Hepatocyte (in vitro differentiated cells): ENCODE measurements at places on chromosomes 2 and 18.

- no peak for DNase-seq
Observed at GRCh38 chr18:70314151-70314782, 25.4 kb downstream of the SOCS6 start.

DNA sequence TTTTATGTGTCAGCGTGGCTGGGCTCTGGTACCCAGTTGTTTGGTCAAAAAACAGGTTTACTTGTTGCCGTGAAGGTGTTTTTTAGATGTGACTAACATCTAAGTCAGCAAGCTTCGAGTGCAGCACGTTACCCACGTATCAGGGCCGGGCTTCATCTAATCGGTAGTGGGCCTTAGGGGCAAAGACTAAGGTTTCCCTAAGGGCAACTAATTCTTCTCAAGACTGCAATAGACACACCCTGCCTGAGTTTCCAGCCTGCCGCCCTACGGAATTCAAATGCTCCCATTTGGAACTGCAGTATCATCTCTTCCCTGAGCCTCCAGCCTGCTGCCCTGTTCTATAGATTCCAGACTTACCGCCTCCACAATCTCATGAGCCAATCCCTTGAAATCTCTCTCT, 27.7 kb downstream of the FHL2 start:
- DNase-seq, result no peak

DNA sequence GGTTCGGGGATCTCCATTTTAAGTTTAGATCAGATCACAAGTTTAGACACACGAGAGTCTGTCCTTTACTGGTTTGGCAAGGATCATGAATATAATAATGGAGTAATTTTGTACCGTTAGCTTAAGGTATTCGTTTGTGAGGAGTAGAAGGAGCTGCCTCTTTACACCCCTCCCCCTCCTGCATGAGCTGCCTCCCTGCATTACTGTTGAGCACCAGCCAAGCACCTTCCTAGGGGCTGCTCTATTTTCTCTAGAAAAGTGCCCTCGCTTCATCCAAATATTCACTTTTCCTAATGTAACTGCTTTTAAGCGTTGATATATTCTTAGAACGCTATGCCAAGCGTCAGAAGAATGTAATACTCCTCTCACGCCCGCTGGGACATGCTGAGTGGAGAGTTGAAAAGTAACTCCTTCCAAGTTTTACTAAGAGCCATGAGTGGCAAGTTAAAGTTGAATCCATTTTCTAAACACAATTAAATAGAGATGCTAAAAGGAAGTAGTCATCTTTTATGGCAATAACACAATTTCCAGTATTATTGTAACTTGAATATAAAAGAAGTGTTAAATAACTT, 25.4 kb upstream of the SCN7A start:
- DNase-seq, result no peak

DNA sequence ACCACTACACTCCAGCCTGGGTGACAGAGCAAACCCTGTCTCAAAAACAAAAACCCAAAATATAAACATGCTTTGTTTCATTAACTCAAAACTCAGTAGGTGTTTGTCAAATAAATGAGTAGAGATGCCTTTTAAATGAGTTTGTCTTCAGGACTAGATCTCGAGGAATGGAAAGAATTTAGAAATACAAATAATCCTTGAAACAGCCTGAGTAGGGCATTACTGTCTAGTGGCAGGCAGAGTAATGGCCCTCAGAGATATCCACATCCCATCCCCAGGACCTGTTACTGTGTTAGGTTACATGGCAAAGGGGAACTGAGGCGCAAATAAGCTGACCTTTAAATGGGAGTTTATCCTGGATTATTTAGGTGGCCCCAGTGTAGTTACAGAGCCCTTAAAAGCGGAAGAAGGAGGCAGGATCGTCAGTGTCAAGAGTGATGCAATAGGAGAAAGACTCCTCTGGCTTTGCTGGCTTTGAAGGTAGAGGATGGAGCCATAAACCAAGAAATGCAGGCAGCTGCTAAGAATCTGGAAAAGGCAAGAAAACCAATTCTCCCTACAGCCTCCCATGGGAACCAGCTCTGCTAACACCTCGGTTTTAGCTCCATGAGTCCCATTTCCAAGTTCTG, 63.0 kb downstream of the CABLES1 start:
- DNase-seq, result no peak
